ENCODE measurements at places on chromosomes 16 and 17.

GRCh38 chr17:46020023-46020761, 21.1 kb downstream of the STH start:
- peak; percentile 69 for DNase-seq

GRCh38 chr17:78105101-78105500, 23.5 kb downstream of the TMC6 start:
- DNase-seq: no peak

GRCh38 chr17:45035848-45036247, 15.6 kb downstream of the DCAKD start:
- no peak for DNase-seq

- DNase-seq: no peak
These were observed 11.6 kb downstream of the DPEP1 start for GRCh38 chr16:89624777-89625761.

GRCh38 chr16:83066011-83066410, 439.2 kb downstream of the CDH13 start:
- no peak for DNase-seq

GRCh38 chr17:31534223-31534888, 142.9 kb downstream of the RAB11FIP4 start:
- no peak for DNase-seq

DNA sequence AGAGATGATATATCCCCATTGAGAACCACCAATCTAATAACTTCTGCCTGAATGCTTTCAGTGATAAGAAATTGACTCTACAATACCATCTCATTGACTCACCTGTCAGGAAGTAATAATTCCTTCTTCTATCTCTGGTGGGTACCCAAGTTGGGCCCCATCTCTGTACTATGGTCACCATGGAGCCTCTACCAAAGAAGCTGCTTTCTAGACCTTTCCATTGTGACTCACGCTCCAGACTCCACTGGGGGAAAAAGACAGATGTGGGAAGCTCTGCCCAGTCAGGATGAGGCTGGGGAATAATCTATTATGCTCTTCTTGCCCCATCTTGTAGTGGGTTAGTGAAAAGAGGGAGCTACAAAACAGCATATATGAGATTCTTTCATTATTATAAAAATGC, 100.4 kb downstream of the COPRS start:
- DNase-seq: no peak

GRCh38 chr16:79400462-79401149, 199.9 kb downstream of the MAF start:
- no peak for DNase-seq

DNA sequence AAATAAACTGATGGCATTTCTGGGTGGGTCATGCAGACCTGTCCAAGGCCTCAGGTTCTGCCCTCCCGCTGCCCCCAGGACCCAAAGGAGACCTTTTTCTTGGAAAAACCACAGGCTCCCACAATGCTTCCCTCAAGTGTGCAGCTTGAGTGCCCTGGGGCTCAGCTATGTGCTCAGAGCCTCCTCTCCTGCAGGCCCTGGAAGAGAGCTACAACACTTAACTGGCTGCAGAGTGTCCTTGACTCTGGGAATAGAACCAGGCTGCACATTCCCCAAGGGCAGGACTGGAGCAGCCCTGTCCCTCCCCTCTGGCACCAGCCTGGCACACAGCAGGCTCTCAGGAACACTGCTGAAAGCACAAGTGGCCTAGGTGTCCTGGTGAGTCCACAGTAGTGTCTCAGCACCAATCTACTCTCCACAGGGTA, 4.8 kb upstream of the SREBF1 start:
- no peak for DNase-seq

GRCh38 chr16:15672514-15673167, 22.6 kb downstream of the NDE1 start:
- DNase-seq: peak; percentile 89

- no peak for DNase-seq
These were observed 20.4 kb downstream of the RAI1 start for GRCh38 chr17:17701658-17702057.

GRCh38 chr17:72192800-72193192, 72.0 kb downstream of the SOX9 start:
- DNase-seq: no peak

DNA sequence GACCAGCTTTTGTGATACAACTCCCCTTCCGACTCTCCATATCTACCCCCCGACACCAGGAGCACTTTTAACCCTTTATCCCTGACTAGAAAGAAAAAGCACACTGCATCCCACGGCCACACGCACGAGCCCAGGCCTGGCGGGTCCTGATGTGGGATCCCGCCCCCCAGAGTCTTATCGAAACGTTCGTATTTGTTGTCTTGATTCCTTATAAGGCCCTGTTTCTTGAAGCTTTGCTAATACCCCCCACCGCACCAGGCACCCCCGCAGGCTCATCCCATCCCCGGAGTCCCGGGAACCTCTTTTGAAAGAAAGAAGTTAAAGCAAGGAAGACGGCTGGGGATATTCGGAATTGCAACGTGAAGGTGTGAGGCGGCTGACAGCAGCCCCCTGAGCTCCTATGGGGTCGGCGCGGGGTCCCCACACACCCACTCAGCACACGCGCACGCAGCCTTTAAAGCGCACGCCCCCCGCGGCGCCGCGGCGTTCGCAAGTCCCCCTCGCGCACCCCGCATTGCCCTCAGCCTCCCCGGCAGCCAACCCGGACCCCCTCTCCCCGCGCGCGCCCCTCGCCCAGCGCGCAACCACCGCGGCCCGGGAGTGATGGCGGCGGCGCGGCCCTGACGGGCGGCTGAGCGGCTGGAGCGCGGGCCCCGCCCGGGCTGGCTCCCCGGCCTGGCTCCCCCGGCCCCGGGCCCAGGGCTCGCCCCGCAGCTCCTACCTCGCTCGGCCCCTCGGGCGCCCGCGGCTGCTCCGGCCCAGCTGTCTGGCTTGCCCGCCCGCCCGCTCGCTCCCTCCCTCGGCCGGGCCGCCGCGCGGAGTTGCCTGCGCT, 448 bp downstream of the STAT5B start:
- peak; percentile 33 for DNase-seq

- no peak for DNase-seq
These were observed 476.9 kb upstream of the GOT2 start for GRCh38 chr16:59210955-59211541.

DNA sequence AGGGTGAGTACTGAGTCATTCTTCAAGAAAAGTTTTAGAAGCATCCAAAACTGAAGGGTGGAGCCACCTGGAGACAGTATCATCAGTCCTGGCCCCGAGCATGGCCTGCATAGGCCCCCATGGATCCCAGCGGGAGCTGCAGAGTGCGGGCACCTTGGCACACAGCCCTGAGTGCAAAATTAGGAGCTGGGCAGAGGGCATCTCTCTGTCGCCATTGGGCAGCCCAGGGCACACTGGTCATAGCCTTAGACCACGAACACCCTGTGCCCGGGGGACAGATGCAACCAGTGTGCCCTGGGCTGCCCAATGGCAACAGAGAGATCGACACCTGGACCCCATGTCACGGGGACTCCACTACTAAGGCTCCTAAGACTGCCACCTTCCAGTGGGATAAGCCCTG, 14.6 kb downstream of the MAPT start:
- DNase-seq: no peak

DNA sequence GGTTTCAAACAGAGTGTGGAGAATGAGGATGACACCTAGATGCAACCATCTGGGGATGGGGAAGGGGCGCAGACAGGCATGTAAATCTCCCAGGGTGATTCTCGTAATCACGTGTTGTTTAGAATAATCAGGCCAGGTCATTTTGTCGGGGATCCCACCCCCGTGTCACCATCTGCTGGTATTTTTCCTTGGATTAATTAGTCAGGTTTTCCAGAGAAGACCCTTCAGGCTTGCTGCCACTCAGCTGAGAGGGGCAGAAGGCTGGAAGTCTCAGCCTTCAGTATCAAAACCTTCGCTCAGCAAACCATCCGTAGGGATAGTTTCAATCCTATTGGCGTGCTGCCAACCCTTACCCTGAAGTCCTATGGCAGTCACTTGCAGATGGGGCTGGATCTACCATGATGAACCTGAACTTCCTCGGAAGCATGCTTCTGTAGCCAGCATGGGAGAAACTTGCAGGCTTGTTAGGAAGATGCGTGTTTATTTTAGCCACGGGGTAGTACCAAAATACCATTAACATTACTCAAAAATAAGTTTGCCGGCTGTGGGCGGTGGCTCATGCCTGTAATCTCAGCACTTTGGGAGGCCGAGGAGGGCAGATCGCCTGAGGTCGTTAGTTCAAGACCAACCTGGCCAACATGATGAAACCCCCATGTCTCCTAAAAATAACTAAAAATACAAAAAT, 7.5 kb upstream of the ADCY9 start:
- DNase-seq: no peak

DNA sequence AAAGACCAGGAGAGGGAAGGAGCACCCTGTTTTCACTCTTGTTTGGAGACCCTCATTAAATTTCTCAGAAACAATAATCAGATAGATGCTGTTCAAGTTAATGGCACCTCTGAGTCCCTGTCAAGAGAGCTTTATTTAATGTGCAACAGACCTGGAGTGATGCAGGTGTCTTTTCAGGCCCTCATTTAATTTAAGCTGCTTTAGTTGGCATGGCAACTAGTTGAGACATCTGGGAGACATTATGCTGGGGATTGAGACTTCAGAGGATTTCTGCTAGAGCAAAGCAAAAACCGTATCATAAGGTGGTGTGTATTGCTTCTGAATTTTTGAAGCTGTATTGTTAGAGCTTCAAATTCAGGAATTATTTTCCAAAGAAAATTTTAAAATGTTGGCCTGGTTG, 108.5 kb downstream of the NLK start:
- DNase-seq: no peak

- DNase-seq: no peak
These were observed 9.0 kb upstream of the CLEC18A start for GRCh38 chr16:69942099-69942491.

DNA sequence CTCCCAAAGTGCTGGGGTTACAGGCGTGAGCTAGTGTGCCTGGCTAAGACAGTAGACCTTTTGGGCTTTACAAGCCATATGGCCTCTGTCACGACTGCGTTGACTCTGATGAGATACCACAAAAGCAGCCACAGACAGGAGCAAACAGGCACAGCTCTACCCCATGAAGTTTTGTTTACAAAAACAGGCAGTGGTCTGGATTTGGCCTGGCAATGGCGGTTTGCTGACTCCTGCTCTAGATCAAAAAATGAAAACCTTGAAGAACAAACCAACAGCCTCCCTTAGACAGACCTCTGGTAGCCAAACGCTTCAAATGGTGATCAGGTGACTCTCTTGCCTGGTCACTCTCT, 20.7 kb downstream of the SLC43A2 start:
- DNase-seq: no peak

DNA sequence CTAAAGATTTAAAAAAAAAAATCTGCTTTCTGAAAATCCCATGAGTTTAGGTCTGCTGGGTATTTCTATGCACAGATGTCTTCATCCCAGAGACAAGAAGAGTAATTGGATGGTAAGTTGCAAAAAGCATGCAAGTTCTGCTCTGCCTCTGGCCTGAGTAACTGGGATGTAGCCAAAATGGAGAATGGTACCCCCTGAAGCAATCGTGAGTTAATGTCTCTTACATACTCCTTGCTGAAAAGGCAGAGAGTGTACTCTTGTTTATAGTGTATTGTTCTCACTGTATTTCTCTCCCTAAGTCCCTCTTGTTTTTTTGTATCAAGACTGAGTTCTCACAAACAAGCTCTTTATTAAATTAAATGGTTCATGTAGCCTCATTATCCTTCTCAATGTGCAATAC, 259.0 kb downstream of the IRX3 start:
- no peak for DNase-seq

GRCh38 chr17:58615768-58616659, 75.8 kb downstream of the TEX14 start:
- DNase-seq: no peak

Data from CD4-positive, alpha-beta memory T cell (primary cell).